ENCODE measurements at places on chromosomes 2 and 18.

GRCh38 chr2:73212448-73213176 is 1.4 kb upstream of the SMYD5 start:
- DNase-seq = peak; percentile 90

DNA sequence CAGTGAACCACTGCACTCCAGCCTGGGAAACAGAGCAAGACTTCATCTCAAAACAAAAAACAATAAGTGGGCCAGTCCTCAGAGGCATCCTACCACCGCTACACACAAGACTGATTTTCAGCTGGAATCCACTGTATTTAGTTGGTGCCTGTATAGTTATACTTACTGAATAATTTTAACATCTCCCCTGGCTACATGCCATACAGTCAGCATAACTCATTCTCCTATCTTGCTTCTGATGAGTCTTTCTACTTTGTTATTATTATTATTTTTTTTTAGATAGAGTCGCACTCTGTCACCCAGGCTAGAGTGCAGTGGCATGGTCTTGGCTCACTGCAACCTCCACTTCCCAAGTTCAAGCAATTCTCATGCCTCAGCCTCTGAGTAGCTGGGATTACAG is 19.9 kb upstream of the CAB39 start:
- no peak for DNase-seq

- DNase-seq = peak; percentile 74
These were observed 165.6 kb downstream of the INHBB start for GRCh38 chr2:120511536-120511935.

- no peak for DNase-seq
These were observed 447.7 kb upstream of the HNRNPA3 start for GRCh38 chr2:176764921-176765320.

DNA sequence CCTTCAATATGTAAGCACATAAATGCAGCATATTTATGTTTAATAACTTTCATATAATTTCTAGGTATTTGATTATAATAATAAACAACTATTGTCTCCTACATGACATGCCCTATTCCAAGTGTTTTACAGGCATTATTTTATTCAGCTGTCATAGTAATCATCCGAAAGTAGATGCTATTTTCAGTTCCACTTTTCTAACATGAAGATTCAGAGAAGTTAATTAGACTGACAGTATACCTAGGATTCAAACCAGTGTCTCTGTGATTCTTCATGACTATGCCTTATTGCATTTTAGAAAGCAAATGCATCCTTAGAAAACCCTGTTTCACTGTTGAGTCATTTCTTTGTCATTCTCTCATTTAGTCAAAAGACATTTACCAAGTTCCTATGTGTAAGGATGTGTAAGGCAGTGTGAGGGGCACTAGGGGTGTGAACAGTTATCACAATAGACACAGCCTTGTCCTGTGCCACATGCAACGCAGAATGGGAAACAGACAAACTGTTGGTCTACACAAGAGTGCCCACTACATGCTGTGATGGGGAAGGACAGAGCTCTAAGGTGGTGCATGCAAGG is 79.8 kb downstream of the DTNA start:
- DNase-seq = no peak

- peak; percentile 15 for DNase-seq
These were observed 74.0 kb downstream of the AGPS start for GRCh38 chr2:177466337-177467195.

DNA sequence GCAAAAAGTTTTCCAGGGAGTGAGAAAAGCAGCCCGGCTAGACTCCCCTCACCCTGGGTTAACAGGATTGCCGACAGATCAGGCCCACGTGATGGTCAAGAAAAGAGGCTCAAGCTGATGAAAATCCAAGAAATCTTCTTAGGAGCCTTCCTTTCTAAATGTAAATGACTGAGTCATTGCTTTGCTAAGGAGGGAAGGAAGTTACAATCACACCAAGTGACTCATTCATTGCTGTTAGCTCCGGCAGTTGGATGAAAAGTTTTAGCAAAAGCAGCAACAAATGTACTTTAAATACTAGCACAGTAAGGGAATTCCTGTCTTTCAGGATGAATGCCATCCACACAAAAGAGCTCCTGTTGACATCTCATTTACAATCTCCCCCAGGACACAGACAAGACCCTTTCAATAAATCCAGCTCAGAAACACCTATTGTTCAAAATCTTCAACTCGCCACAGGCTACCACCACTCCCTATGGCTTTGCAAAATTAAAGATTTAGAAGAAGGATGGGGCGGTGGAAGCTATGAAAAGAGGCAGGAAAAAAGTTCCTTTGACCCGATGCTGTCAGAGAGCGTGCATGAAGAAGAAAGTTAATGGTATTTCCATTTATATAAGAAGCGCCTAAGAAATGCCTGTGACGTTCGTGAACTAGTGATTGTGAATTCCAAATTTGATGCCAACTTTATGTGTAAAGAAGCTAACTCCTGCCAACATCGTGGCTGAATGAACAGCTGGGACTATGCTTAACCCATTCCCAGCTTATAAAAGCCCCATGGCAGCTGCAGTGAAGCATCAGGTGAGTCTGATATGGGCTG is 153.7 kb downstream of the TGIF1 start:
- DNase-seq = peak; percentile 94

GRCh38 chr2:67445652-67446268 is 48.6 kb downstream of the ETAA1 start:
- no peak for DNase-seq

DNA sequence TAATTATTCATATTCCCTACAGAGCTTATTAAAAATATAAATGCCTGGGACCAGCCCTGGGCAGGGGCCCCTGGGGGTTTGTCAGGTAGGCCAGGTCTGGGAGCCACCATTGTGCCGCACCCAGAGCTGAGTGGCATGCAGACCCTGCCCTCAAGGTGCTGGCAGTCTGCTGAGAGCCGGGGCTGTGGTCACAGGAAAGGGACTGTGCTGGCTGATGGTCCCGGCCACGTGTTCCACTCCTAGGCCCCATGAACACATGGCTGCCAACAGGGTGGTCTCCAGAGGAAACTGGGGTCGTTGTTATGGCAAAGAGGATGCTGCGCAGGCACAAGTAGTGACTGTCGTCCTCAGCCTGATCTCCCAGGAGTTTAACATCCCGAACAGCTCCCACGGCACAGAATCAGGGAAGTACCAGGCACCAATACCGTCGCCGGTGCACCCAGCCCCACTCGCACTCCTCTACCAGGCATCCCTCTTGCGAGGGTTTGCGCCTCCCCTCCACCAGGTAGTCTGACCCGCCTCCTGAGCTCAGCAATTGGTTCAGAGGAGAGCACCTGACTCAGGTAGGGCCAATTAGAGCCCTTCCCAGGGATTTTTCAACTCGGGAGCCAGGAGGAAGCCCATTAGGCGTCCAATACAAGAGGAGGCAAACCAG is 39.2 kb upstream of the BIN1 start:
- no peak for DNase-seq

- no peak for DNase-seq
These were observed 71.6 kb upstream of the CYP1B1 start for GRCh38 chr2:38147333-38148121.

DNA sequence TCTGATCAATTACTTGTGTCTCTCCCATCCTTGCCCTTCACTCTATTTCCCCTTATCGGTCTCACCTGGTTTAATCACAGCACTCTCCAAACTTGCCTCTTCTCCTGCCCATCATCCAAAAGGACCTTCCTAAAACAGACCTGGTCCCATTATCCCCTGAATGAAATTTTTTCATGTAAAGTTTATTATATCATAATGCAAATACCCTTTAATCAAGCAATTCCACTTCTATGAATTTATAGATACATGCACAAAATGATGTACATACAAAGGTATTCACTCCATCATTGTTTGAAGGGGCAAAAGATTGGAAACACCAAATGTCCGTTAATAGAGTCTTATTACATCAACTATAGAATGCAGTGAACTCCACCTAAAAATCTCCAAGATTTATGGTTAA is 88.1 kb upstream of the PKDCC start:
- no peak for DNase-seq

DNA sequence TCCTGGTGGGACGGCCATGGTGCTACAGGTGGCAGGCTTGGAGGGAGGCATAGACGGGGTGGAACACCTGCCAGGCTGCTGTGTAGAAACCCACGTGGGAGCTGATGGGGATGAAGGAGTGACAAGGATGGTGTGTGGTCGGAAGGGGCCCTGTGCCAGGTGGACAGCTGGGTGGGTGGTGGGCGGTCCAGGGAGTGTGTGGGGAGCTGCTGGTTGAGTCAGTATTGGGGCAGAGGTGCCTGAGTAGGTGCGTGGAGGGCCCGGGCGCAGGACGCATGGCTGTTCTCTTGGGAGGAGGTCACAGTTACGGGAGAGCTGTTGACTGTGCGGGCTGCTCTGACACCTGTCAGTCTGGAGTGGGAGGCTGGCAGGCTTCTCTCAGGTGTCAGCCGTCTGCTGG is 12.6 kb upstream of the D2HGDH start:
- DNase-seq = no peak

DNA sequence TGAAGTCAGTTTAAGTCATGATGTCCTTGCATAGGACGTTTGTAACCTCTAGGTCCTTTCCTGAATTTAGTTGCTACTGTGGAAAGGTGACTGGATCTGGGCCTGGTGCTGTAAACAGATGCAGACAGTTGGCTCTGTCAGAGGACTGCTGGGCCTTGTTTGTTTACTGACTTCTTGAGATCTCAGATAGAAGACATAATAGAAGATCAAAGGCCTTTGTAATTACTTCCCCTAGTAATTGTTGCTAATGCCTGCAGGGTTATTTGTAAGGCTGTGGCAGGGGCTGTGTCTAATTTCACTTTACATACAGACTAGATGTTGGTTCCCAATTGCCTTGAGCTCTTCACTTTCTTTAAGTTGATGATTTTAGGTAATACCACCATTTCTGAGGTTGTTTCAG is 42.5 kb downstream of the LYPD6B start:
- peak; percentile 82 for DNase-seq

- DNase-seq = no peak
These were observed 97.4 kb upstream of the LCLAT1 start for GRCh38 chr2:30349691-30350090.

- peak; percentile 33 for DNase-seq
These were observed 88.0 kb downstream of the TEX51 start for GRCh38 chr2:126986631-126987187.

GRCh38 chr2:73004889-73005596 is 66.5 kb downstream of the SFXN5 start:
- DNase-seq = no peak

DNA sequence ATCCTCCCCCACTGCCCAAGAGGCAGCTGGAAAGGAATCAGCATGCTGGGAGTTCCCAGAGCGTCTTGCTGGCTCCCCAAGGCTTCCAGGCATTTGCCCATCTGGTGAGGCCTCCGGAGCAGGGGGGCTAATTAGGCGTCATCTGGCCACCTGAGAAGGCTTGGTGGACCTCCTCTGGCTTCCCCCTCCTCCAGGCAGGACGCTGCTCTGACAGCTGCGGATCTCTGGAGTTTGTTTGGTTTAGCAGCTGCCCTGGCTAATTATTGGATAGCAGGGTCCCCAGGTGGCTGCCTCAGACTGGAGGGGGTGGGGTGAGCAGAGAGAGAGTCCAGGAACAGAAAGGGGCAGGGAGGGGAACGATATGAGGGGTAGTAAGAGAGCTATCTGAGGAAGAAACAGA is 425.2 kb upstream of the MEX3C start:
- no peak for DNase-seq

DNA sequence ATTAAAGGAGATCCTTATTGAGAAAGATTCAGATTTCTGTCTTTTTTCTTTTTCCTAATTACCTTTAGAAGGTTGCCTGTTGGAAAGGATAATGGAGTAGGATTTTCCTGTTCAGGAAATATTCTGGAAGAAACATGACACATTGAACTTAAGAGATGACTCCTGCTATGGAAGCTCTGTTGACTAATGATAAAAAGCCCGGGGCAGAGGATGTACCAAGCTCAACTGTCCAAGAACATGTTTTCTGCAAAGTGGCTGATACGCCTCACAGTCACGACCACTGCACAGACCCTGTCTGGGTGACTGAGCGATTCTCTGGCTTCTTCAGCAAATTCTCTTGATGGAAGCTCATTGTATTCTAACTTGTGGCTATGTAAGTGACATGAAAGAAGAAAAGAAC is 86.2 kb upstream of the THOC1 start:
- no peak for DNase-seq

DNA sequence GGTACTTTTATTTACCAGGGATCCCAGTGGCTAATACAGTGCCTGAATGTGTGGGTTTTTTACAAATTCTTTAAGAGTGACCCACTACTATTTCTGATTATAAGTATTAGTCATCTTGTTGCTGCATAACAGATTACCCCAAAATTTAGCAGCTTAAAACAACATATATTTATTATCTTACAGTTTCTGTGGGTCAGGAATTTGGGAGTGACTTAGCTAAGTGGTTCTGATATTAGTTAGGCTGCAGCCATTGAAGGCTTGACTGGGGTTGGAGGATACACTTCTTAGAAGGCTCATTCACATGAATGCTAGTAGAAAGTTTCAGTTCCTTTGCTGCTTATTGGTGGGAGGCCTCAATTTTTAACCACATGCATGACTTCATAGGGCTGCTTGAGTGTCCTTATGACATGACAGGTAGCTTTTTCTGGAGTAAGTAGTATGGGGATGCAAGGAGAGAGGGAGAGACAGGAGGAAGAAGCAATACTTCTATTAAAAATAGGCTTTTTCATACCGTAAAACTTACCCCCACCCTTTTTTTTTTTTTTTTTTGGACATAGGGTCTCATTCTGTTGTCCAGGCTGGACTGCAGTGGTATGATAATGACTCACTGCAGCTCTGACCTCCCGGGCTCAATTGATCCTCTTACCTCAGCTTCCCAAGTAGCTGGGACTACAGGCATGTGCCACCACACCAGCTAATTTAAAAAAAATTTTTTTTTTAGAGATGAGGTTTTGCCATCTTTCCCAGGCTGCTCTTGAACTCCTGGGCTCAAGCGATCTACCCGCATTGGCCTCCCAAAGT is 13.3 kb upstream of the POLE4 start:
- no peak for DNase-seq
